ENCODE measurements at places on chromosomes 4 and X. TPM values are rescaled to one million over a fixed set of nuclear protein-coding genes. Genes with fewer than 3 reads are reported as not detected.

DNA sequence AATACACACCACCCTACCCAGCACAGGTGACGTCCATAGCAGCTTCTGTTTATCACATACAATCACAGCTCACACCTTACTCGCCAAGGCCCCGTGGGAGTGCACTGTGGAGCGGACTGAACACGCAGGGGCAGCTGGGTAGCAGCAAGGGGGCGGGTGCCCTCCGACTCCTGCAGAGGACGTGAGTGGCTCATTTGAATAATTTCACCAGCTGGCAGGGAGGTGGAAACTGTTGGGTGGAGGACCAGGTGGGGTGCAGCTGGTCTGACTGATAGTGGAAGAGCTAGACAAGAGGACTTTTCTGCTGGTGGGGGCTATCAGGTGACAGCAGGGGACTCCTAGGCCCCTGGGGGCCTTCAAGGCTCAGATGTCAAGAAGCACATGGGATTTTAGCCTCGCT lies 16.3 kb downstream of the MAN2B2 start:
- DNase-seq: no peak

DNA sequence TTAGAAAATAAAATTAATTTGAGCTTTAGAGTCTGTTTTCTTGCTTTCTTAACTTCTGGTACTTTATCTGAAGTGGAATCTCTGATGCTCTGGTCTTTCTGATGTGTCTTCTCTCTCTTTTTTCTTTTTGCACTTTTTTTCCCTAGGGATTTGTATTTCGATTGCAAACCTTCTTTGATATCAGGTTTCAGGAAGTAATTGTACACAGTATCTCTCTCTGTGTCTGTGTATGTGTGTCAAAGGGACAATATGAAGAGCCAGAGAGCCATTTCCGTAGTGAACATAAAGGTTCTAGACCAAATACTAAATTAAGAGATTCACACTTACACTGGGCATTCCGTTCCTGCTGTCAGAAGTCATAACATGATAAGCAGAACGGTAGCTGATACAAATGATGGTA lies 325.0 kb downstream of the PCDH7 start:
- DNase-seq: no peak

The GAGE13 gene
- not detected for total RNA-seq

The MAMLD1 gene
- under 0.01 TPM for total RNA-seq

The SOX3 gene
- total RNA-seq: not detected

DNA sequence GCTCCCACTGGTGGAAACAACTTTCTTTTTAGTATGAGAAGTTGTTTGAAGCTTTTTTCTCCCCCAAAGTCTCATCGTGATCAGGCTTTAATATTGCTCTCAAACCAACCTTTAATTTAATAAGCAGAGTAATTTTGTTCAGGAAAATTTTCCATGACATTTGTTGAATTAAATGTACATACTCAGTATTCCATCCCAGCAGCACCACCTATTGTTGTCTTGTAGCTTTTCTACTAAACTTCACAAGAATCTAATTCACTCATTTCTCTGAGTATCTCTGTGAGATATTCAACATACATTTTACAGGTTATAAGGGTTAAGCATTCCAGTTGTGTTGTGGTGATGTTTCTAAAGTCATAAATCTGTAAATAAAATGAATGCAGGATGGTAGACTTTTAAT lies 218.3 kb upstream of the HAND2 start:
- DNase-seq: no peak

The PROM1 gene
- 264 TPM for total RNA-seq

DNA sequence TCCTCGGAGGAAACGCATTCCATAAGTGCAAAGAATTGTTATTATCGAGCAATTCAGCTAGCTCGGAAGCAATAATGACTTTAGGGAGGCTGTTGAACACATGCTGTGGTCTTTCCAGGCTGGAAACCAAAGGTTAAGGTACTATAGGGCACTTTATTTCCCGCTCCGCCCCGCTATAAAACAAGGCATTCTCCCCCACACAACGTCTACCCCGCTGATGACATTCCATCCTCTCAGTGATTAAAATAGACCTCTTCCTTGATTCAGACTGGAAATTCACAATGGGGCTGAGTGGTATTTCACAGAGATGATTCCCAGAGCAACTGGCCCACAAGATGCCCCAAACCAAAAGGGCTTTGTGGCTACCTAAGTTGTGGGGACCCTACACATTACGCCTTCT lies 196.4 kb downstream of the STIM2 start:
- no peak for DNase-seq

The SPANXB1 gene
- total RNA-seq: not detected

The ADAM29 gene
- total RNA-seq: under 0.01 TPM

GRCh38 chr4:186653969-186654368 lies 69.7 kb downstream of the FAT1 start:
- no peak for DNase-seq

GRCh38 chr4:184693056-184693455 lies 40.8 kb downstream of the CENPU start:
- DNase-seq: no peak

GRCh38 chr4:56668267-56668666 lies 12.8 kb downstream of the HOPX start:
- no peak for DNase-seq

GRCh38 chrX:124005228-124005627 lies 43.7 kb downstream of the STAG2 start:
- no peak for DNase-seq

The ETDB gene
- not detected for total RNA-seq

DNA sequence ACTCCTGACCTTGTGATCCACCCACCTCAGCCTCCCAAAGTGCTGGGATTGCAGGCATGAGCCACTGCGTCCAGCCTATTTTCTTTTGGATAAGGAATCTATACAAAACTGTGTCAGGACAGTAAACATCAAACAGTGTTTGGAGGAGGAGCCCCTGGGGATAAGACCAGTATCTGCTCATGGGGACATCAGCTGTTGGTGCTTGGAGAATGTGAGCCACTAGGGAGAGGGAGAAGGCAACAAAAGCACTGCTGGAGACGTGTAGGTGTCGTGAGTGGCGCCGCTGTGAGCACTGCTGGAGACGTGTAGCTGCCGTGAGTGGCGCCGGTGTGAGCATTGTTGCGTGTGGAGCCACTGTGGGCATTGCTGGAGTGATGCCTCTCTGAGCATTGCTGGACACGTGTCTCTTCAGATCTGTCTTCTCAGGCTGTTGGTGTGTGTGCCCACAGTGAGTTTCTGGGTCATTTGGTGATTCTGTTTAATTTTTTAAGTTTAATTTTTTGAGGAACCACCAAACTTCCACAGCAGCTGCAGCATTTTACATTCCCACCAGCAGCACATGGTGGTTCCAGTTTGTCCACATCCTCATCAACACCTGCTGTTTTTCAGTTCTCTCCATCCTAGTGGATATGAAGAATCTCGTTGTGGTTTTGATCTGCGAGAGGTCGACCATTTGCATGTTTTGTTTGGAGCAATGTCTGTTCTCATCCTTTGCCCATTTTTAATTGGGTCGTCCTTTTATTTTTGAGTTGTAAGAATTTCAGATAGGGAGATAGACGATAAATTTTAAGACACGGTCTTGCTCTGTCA lies 19.0 kb downstream of the DGKQ start:
- no peak for DNase-seq

DNA sequence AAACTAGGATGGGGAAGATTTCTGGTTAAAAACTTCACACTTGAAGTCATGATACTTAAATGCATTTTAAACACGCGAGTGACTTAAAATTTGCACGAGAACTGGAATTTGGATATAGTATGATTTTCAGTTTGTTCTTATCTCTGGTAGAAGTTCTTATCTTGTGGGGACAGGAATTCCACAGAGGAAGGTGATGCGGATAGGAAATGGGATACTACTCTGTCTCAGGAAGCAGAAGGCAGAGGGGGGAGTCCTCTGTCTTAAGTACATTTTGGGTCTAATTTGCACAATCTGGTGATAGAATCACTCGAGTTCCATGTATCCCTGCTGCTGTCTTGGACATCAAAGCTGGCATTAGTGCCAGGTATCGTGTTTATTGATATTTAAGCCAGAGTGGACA lies 53.3 kb downstream of the TLL1 start:
- no peak for DNase-seq

DNA sequence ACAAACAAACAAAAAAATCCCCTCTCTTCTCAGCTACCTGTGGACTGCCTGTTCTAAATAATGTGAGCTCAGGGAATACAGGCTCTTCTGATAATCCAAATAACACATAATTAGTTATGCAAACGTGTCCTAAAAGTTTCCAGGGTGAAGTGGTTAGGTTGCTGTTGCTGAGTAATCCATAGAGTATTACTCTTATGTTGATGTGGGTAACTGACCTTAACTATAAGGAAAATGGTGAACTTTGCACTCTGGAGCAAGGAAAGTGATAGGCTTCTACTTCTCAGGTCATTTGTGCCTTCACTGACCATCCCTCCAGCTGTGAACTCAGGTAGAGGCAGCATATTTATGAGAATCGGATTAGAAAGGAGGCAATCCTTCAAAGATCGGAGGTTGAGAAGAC lies 19.9 kb downstream of the MSN start:
- DNase-seq: no peak

The FAM236A gene
- not detected for total RNA-seq

DNA sequence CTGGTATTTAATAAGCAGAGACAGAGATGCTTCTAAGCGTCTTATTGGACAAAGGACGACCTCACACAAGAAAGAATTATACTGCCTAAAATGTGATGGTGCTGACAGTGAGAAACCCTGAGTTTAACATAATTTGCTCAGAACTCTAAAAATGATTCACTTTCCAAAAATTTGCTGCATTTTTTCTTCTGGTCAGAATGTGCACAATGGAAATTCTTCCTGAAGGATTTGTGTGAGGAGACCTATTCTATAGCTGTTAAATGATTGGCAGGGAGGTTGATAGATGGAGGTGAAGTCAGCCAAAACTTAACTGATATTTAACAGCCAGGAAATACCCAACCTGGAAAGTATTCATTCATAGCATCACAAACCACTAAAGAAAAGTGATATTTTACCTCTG lies 1.7 kb downstream of the MAGEC3 start:
- DNase-seq: no peak

All from hematopoietic multipotent progenitor cell (in vitro differentiated cells).